ENCODE measurements at places on chromosomes 4 and X. TPM values are rescaled to one million over a fixed set of nuclear protein-coding genes. Genes with fewer than 3 reads are reported as not detected.

DNA sequence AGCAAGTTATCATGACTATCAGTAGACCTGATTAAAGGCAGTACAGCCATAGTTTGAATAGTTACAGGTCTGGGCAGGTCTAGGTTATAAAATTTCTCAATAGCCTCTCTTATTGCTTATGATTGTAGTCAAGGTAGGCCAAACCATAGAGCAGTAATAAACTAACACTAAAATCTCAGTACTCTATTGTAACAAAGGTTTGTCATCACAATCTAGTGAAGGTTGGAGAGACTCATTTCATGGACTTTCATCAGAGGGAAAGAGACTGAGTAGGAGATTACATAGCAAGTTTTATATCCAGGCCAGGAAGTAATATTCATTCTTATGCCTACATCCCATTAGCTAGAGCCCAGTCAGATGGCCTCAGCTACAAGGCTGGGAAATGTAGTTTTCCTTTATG, 141.0 kb downstream of the ASB9 start:
- DNase-seq = no peak

DNA sequence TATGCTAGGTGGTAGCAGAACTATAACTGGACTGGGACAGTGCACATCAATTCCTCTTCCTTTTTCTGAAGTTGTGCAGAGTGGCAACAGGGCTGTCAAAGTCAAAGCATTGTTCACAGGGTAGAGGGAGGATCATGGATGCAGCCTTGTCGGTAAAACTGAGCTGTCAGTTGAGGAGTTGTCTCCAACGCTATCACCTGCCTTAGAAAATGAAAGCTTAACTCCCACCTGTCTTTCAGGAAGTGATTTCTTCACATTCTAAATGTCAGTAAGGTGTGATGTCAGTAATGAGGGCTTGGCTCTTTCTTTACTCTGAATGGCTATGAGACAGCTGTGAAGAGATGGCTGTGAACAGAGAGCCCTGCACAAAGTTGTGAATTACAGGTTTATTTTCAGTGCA, 66.4 kb upstream of the BANK1 start:
- no peak for DNase-seq

The GAGE2A gene
- not detected for polyA plus RNA-seq

- no peak for DNase-seq
Measured at GRCh38 chr4:122746485-122746965, 14.0 kb downstream of the BBS12 start.

DNA sequence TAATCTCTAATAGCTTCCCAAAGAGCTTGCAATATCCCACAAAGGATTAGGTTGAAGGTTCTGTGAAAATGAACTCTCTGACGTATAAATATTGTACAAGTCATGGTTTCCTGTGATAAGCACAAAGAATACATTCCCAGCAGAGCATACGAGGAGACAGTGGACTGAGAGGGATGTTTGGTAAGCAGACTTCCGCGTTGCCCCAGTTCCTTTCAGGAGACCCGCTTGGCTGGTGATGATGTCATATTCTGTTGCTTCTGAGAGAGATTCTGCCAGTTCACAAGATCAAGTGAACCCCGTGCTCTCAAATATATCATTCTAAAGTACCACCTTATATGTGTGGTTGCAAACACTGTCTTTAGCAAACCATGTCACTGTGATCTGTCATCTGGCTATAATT, 323.9 kb upstream of the CASK start:
- no peak for DNase-seq

DNA sequence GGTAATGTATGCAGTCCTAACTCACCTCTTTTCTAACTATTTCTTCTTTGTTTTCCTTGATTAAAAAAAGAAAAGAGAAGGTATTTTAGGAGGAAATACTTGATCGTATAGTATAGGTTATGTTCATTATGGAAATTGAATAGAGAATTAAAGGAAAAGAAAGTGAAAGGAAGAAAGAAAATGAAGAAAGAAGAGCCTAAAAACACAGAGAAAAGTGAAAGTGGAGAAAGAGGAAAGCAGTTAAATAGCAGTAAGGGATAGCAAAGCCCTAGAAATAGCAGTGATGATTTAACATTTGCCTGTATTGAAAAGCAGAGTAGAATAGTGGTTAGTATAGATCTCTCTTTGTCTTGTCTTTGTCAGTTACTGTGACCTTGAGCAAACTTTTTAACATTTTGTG, 37.0 kb downstream of the MRPL1 start:
- no peak for DNase-seq

The ZNF157 gene
- 0.65 TPM for polyA plus RNA-seq

DNA sequence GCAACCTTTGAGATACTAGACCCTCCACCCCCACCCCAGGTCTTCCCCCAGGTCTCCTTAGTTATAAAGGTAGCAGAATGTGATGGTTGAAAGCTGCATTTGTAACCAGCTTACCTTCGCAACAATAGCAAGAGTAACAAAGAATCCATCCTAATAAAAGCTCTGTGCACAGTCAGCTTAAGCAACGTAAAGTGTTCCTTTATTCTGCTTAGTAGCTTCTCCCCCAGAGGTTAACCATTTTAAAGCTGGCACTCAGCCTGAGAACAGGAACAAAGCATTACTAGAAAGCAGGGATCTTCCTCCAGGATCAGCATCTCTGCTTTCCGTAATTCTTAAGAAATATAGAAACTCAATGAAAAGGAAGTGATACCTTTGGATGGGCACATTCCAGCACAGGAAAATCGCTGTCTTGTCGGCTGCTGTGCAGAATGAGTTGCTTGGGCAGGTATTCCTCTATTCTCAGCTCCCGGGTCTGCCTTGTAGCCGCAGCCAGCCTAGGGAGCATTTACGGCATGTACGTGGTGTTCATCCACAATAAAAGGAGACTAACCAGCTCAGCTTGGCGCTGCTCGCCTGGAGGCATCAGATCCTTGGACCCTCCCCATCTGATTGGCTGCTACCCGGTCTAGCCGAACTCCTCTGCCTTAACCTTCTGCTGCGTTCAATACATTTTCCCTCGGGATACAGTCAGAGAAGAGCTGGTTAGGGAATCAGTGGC, 113.0 kb upstream of the TLR3 start:
- DNase-seq = no peak

GRCh38 chr4:48138936-48139335, 4.9 kb upstream of the TXK start:
- DNase-seq = no peak

DNA sequence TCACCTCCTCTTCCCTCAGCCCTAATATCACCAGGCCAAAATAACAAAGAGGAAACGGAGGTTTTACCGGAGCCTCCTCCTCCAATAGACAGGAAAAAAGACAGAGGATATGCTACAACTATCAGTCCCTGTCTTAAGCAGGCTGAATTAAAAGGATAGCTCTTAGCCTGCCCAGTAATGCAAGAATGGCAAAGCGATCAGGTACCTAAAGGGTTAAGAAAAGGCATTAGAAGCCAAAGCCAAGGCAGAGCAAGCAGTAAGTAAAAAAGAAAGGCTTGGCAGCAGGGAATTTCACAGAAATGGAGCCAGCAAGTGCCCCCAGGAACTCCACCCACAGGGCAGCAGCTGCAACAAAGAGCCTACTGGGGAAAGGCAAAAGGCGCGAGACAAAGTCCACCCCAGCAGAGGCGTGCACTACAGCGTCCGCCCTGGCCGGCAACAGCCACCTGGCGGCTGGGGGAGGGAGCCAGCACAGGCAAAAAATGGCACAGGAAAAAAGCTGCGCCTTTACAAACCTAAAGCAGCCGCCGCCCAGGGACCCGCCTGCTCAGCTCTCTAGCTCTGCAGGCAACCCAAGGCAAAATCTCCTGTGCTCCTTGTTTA, 220.6 kb upstream of the ZC4H2 start:
- no peak for DNase-seq

The PIN4 gene
- polyA plus RNA-seq = 27.4 TPM

The TACR3 gene
- 1.3 TPM for polyA plus RNA-seq

GRCh38 chrX:30680618-30681017, 27.4 kb downstream of the GK start:
- DNase-seq = no peak

GRCh38 chr4:117550085-117550484, 464.7 kb upstream of the TRAM1L1 start:
- no peak for DNase-seq

The NDP gene
- polyA plus RNA-seq = 0.35 TPM

DNA sequence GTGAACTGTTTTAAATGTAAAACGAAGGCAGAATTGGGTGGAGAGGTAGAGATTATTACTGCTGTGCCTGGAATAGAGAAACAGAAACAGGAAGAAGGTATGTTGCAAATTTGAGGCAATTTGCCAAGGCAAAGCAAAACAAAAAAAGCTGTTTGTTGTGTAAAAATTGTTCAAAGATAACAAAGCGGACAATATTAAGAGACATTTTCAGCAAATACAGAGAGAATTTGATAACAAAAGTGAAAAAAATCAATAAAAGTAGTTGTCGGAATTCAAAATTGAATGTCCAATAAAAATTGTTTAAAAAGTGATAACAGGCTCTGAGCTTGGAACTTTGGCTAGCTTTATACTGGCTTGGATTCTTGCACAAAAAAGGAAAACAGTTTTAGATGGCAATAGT, 14.4 kb upstream of the SMS start:
- no peak for DNase-seq

All from right lung (tissue), 10 donors.